Right ventricle myocardium inferior (tissue), 1 donor: ENCODE measurements at places on chromosomes 13 and 19. TPM values are rescaled to one million over a fixed set of nuclear protein-coding genes. Genes with fewer than 3 reads are reported as not detected.

LRRC8E gene
- total RNA-seq: 2.5 TPM

TEAD2 gene
- 63.6 TPM for total RNA-seq

TEX26 gene
- not detected for total RNA-seq

MUC16 gene
- total RNA-seq: 0.05 TPM

FCER2 gene
- total RNA-seq: 0.30 TPM

OR7D2 gene
- 0.08 TPM for total RNA-seq

C5AR2 gene
- total RNA-seq: 0.95 TPM

LIM2 gene
- not detected for total RNA-seq
